Stimulated activated CD8-positive, alpha-beta memory T cell treated with anti-CD3 and anti-CD28 coated beads, Interleukin-4, amount 100 ng/mL, for 4 hours (primary cell): ENCODE measurements at places on chromosomes 11 and 22.

DNA sequence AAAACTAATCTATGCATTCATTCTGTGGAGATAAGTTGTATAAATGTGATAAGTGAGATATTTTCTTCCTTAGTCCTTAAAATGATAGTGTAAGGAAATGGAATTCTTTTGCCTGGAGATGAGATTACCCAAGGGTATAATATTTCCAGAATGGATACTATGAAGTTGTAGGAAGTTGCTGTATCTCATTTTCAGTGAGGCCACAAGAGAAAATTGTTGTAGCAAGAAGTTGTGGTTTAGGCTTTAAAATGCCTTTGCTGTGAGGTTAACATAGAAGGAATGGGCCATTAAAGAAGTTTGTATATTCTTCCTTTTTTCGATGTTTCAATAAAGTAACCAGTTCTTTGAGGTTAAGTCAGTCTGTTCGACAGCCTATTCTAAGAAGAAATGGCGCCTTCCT lies 50.7 kb upstream of the LIN7C start:
- no peak for DNase-seq

DNA sequence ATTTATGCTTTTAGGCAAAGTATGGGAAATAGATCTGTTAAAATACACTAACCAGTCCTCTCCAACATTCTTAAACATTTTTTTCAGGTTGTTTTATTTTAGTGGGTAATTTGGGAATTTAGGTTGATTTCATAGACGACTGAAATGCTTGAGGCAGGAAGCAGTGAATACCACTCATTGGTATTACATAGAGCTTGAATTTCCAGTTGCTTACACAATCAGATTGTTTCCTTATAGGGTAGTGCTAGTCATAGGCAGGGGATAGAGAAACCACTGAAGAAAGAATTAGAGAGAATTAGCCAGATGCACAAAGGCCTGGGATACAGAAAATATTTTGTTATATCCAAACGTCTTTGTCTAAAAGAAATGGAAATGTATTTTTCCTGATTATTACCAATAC lies 23.9 kb upstream of the LYVE1 start:
- DNase-seq = no peak

DNA sequence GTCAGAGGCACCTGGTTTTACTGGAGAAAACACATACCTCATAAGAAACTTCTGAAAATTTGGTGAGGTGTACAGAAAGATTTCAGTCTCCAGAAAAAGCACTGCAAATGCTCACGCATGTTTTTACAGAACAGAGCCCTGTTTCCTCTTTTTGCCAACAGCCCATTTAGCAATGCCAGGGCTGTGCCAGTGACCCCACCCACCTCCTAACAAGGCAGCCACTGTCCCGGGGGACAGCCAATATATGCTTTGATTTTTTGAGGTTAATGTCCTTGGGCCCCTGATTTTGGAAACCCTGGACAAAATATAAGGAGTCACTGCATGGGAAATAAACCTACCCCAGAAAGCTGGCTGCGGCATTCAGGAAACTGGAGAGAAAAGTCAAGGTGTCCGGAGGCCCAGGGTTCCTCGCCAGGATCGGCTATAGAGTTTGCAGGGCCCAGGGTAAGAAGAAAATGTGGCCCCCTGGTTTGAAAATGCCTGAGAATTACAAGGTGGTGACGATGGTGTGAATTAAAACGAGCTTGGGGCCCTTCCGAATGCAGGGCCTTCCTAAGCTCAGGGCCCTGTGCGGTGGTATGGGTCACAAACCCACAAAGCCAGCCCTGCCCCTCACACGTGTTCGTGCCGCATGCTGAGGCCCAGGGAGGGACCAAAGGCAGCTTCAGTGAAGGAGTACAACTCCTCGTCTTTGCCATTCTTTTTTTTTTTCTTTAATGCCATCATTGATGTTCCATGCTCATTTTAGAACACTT lies 71.1 kb upstream of the WNT7B start:
- no peak for DNase-seq

GRCh38 chr22:38753948-38754750 lies 1.6 kb downstream of the SUN2 start:
- DNase-seq = no peak

- DNase-seq = no peak
Measured at GRCh38 chr22:34943830-34944229, 122.1 kb upstream of the ISX start.

DNA sequence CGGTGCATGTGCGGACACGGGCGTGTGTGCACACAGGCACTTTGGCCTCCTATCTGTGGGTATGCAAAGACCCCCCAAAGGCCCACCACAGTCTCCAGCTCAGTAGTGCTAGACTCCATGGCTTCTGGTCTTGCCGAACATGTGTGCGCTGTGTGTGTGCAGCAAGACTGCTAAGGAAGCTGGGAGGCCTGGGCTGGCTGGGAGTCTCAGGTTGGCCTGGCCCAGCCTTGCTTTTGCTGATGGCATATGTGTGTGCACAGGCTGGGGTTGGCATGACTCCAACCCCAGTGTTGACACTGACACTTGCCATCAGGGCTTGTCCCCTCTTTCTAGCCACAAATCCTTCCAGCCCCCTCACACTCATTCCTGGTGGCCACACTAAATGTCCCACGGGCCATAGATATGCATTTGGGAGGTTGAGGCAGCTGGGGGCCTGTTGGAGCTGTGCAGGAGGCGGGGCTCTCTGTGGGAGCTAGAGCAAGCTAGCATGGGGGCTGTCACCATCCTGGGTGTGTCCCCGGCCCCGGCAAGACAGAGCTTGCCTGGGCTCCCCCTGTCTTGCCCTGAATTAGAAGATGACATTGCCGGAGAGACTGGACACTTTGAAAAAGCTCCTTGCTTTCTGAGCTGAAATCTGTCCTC lies 60.9 kb upstream of the NECTIN1 start:
- no peak for DNase-seq

- no peak for DNase-seq
Measured at GRCh38 chr22:41505511-41506220, 36.7 kb downstream of the ACO2 start.
